Mesenchymal stem cell (in vitro differentiated cells and primary cell): ENCODE measurements at places on chromosomes 13 and 19.

DNA sequence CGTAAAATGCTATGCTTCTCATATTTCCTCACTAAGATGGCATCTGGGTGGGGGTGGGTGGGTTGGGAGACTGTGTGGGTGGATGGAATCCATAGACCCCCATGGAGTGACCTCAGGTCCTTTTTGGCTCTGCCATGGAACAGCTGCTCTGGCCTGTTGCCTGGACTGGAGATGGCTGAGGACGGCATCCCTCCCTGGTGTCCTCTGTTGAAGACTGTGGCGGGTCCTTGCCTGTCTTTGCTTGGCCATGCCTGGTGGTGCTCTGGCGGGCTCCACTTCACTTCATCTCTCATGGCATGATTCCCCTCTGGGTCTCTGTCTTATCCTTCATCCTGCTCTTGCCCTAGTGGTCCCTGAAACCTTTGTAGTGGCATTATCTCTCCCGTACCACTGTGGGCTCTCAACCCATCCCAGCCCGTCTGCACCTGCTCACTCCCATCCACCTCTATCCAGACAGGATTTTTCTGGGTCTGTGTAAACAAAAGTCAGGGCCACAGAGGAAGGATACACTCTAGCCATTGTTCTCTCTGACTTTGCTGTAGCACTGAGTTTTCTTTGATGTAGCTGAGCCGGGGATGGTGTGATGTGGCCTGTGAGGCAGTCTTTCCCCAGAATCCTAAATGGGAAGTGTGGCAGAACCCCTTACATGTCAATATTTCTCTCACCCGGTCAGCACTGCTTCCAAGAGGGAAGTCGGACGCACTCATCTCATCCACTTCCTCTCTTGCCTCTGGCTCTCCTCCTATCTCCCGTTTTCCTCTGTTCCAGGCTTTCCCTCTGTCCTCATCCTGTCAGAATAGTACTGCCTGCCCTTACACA is 36.1 kb downstream of the WDFY2 start:
- no peak for DNase-seq

DNA sequence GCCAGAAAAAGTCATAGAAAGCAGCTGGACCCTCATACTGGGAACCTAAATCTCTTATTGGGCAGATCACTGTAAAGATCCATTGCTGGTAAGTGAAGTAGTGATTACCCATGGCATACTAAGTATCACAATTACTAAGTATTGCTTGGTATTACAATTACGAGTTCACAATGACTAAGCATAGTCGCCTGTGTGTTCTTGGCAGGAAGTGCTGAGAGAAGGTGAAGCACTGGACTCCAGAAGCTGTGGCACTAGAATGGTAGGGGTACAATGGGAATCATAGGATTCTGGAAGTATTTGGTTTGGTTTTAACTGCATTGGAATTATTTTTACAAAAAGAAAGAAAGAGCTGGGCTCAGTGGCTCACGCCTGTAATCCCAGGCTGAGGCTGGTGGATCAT is 20.3 kb downstream of the LGALS16 start:
- DNase-seq: no peak

GRCh38 chr19:51022526-51022925 is 3.0 kb upstream of the KLK10 start:
- no peak for DNase-seq

- DNase-seq: peak; percentile 67
Observed at GRCh38 chr19:37981785-37982475, 74.9 kb downstream of the SIPA1L3 start.

DNA sequence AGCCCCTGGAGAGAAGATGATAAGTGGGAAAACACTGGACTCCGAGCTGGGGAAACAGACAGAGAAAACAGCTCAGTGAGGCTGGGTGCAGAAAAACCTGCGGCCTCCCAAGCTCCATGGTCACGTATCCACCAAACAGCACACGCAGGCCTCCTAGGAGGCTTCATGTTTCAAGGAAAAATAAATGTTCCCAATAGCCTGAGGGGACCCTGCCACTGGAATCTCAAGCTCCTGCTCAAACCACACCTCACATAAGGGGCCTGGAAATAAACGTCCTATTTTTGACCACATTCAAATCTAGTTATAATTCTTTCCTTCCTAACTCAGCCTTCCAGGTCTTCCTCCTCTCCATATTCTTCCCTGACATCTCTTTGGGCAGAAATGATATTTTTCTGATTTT is 225.7 kb downstream of the ABCC4 start:
- no peak for DNase-seq

DNA sequence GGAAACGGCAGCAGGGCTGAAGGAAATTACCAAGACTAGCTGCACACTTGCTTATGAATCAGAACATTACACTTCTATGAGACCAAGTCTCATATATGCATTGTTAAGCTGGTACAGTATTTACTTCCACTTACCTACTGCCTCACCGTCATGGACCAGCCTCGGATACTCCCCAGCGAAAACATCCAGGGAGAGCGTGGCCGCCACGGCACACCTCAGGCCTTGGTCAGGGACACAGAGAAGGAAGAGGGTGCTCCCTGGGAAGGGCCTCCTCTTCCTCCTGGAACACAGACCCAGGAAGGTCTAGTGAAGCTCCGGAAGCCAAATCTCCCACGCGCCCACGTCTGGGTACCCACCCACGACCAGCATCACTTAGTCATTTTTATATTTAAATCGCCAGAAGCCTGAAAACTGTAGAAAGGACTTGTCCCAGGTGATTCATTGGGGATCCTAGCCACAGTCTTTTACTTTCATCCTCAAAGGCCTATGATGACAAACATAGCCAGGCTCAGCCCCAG is 24.4 kb upstream of the MTIF3 start:
- no peak for DNase-seq

GRCh38 chr19:35017507-35017906 is 12.8 kb upstream of the SCN1B start:
- DNase-seq: no peak

- no peak for DNase-seq
Observed at GRCh38 chr19:33089010-33089409, 8.0 kb downstream of the GPATCH1 start.

- DNase-seq: no peak
Observed at GRCh38 chr13:92122186-92122853, 723.9 kb downstream of the GPC5 start.

- no peak for DNase-seq
Observed at GRCh38 chr19:48718711-48719231, 754 bp downstream of the MAMSTR start.
